Cortex of kidney (tissue), 1 donor: ENCODE measurements at places on chromosomes 6 and 20.

- DNase-seq = no peak
These were observed 38.9 kb downstream of the COX4I2 start for GRCh38 chr20:31676609-31676989.

DNA sequence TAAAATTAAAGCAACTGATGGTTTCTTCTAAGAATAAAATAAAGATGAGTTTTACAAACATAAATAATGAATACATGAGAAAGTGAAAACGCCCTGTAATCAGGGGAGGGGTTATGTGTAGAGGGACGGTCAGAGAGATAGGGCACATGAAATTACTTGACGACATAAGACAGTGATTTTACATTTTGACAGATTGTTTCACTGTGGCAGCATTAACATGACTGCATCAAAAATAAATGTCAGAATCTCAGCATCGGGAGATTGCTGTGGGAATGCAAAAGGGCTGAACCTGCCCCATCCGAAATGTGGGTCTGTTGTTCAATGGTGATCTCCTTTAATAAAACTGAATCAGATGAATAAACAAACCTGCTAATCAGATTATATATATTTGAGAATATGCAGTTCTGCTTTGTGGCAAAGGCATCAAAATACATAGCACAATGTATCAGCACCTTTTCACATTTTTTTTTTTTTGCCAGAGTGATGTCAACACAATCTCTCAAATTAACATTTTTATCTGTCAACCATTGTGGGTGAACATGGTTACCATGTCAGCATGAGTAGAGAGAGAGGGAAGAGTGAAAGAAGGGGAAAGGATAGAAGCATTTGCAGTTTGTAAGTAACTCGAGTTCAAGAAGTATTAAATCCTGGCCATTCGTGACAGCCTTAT, 177.1 kb upstream of the MAN1A1 start:
- no peak for DNase-seq

GRCh38 chr6:105611606-105612005, 208.7 kb upstream of the PREP start:
- DNase-seq = no peak

GRCh38 chr20:53804920-53805894, 211.6 kb upstream of the ZNF217 start:
- DNase-seq = no peak

DNA sequence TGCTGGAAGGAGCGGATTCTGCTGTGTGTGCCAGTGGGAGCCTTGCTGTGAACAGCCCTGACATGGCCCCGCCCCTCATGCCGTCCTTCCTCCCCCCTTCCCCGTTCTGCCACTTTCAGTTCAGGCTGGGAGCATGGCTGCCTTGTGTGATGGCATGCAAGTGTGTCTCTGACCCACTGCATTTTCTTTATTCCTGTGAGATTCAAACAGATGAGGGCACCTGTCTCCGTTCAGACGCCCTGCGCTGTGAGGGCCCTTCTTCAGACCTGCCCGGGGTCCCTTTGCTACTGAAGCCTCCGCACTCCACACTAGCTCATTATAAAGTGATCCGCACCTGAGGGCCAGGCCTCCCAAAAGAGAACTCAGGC, 88.3 kb downstream of the TAF4 start:
- no peak for DNase-seq

GRCh38 chr6:149229096-149229495, 88.4 kb upstream of the TAB2 start:
- no peak for DNase-seq

DNA sequence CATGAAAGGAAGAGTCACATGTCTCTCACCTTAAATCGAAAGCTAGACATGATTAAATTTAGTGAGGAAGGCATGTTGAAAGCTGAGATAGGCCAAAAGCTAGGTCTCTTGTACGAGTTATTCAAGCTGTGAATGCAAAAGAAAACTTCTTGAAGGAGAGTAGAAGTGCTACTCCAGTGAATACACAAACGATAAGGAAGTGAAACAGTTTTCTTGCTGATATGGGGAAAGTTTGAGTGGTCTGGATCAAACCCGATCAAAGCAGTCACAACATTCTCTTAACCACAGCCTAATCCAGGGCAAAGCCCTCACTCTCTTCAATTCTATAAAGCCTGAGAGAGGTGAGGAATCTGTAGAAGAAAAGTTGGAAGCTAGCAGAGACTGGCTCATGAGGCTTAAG, 1.9 kb upstream of the TPD52L1 start:
- no peak for DNase-seq

DNA sequence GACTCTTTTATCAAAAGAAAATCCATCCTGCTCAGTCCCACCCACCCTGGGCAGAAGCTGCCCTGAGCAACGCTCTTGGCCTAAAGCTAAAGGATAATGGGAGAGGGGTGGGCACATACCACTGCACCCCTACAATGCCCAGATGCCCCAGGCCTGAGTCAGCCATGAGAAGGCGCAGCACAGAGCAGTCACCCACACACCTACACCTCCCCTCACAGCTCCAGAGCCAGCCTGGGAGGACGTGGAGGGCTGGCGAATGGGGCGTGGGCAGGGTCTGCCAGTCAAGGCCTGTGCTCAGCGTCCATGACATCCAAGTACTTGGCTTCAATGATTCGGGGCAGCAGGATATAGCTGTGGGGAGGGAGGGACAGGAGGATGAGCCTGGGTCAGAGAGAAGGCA, 11.5 kb downstream of the SLC4A11 start:
- DNase-seq = no peak

DNA sequence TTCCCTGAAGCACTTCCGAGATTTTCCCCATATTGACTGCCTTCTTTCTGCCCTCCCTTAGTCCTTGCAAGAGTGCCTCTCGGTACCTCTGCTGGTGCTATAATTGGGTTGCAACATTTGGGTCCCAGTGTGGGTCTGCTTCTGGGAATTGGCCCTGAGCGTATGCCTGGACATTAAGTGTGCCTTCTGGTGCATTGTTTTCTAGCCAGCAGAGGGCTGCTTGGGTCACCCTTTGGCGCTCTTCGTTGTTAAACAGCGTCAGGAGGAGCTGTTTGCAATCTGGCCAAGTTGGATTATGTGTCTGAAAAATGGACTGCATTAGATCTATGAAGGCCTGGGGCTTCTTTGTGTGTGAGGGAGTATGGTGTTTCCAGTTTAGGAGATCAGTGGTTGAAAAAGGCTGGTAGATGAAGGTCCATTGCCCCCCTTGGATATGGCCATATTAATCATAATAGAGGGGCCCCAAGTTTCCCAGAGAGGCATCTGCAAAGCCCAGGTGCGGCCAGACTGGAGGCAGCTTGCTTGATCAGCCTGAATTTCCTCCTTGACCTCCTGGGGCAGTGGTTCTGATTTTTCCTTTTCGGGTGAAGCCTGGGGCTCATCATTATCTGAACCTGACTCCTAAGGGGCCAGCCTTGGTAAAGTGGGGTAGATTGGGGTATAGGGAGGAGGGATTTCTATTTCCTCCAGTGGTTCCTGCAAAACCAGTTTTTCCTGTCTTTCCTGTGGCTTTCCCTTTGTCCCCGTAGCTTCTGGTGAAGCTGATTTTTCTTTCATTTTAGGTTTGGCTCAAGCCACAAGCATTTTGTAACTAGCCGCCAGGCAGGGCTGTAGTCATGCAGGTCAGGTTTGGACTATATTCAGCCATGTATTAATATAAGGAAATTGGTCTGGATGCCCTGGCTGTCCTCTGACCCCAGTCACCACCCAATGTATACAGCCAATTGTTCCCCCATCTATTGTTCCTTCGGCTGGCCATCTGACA, 85.4 kb upstream of the GPR6 start:
- no peak for DNase-seq

- no peak for DNase-seq
These were observed 96.9 kb downstream of the LY86 start for GRCh38 chr6:6685249-6686040.

DNA sequence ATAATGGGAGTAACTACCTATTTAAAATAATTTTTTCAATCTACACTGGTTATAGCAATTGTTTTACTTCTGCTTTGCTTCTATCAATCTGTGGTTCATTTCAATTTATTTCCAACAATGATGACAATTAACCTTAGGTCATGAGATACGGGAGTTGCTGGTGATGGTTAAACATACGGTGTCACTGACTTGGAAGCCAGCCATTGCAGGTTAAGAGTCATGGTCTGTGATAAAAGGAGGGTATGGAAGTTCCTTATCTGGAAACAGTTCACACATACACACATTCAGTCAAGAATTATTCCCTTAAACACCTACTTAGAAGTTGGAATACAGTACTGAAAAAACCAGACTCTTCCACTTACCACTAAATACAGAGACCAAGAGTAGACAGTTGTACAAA, 180.0 kb downstream of the KIF16B start:
- DNase-seq = no peak

DNA sequence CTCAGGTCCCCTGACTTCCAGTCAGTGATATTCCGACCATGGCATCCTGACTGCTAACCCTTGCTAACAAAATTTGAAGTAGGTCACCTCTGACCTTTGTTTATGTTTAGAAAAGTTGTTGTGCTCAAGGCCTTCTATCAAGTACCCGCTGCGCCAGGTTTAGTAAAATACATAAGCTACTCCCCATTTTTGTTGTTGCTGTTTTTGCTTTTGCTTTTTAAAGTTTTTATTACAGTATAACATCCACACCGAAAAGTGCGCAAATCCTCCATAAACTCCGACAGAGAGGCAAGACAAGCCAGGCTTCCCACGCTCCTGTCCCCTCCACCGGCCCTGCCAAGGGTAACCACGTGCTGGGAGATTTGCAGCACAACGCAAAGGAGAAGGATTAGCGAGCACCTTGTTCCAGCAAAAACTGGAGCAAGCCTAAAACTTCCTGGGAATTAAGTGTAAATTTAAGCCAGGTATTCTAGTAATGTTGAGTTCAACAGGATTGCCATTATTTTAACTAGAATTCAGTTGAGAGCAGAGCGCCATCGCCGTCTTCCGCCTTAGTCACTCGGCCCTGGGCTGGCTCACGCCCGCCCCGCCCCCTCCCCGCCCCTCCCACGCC, 17.8 kb upstream of the HMGN4 start:
- DNase-seq = no peak

DNA sequence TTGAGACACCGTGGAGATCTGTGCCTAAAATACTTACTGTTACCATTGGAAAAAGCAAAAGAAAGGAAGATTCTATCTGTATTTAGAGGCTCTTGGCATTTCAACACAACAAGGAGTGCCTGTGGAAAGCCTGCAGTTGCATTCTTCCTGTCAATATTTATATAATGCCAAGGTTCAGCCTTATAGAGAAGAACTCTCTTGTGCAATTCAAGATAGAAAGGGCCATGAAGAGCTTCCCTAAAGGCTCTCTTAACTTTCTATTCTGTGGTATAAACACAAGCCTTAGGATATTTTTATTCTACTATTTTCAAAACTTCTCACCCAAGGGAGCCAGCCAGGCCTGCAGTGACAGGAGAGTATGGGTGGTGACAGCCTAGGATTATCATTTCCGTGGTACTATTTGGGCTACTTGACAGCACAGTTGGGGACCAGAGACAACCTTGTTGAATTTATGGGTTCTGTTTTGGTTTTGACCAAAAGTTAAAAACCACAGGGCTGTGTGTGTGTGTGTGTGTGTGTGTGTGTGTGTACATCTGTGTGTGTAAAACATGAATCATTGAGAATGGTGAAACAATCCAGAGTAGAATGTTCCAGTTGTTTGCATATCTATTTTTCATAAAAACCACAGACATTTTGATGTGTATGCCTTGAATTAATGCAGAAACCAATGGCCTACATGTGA, 700.9 kb upstream of the SLC35B3 start:
- DNase-seq = no peak

GRCh38 chr20:19269737-19270340, 57.4 kb downstream of the SLC24A3 start:
- no peak for DNase-seq

GRCh38 chr6:119894811-119895210, 545.2 kb upstream of the MAN1A1 start:
- DNase-seq = no peak

DNA sequence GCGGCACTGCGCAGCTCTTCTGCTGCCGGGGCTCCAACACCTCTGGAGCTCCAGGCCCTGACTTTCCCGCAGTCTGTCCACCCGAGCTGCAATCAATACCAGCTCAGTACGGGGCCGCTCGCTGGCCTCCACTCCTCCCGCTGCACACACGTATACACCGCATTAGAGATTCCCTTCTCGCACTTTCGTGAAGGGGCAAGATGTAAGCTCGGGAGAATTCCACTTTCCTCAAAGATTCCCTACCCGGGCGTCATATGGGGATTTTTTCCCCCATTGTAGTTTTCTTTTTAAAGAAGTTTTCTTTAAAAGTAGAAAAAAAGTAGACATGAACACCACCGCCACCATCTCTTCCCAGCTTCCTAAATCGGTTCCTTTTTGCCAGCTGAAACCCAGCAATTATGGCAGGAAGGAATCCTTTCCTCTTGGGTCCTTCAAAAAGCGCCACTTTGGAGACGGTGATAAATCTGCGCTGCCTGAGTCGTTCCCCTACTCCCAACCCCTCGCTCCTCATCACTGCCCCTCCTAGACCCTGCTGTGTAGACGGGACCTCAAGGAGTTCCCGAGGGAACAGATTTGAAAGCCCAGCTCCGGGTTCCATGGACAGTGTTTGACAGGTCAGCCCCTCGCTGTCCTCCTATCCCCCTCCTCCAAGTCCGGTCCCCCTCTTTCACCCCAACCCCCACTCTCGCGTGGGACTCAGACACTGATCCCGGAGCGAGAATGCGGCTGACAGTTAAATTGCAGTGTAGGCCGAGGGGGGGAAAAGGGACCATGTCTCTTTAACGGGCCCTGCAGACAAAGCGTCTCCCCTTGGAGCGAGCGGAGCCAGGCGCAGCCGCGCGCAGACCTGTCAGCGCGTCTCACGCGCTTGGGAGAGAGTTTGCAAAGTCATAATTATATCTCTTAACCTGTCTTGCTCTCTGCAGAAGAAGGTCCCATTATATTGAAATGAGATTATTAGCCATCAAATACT, 39.5 kb downstream of the NCR2 start:
- DNase-seq = no peak

- no peak for DNase-seq
These were observed 616.5 kb downstream of the C6orf118 start for GRCh38 chr6:164692772-164693510.

GRCh38 chr20:13341737-13342393, 120.8 kb downstream of the ISM1 start:
- DNase-seq = no peak

GRCh38 chr20:53617791-53618489, 24.3 kb upstream of the ZNF217 start:
- no peak for DNase-seq

- DNase-seq = no peak
These were observed 525 bp downstream of the PNRC1 start for GRCh38 chr6:89081129-89081422.
